Renal cortex interstitium (tissue), 15 donors: ENCODE measurements at places on chromosomes 12 and 14.

- DNase-seq = no peak
Observed at GRCh38 chr14:85057221-85057620, 472.7 kb upstream of the FLRT2 start.

DNA sequence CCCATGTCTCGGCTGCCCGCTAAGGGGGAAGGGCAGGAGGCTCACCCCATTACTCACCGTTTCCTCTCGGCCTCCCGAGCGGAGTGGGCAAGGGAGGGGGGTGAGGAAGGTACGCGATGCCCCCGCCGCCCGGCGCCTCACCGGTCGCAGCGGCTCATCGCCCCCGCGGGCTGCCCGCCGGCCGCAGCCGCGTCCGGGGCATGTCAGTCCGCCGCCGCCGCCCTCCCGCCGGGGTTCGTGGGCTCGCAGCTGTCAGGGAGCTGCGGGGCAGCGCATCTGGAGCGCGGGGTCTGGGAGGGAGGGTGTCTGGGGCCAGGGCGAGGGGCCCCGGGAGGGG is 461 bp downstream of the SLC8A3 start:
- no peak for DNase-seq

DNA sequence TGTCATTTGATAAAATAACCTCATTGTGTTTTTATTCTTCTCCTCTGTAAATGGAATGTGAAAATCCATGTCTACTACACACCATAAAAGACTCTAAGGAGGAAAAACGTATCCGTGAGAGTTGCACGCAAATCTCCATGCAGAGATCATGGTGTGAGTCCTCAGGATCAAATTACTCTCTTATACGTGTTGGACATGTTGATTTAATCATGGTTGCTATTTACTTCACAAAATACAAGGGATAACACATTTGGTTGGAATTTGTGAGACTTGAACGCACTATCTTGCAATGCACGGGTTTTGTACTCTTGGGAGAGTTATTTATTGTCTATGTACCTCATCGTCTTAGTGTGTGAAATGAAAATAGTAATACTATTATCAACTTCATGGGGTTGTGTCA is 128.0 kb upstream of the RASSF8 start:
- DNase-seq = no peak

GRCh38 chr12:14216405-14217294 is 148.8 kb upstream of the ATF7IP start:
- DNase-seq = no peak

DNA sequence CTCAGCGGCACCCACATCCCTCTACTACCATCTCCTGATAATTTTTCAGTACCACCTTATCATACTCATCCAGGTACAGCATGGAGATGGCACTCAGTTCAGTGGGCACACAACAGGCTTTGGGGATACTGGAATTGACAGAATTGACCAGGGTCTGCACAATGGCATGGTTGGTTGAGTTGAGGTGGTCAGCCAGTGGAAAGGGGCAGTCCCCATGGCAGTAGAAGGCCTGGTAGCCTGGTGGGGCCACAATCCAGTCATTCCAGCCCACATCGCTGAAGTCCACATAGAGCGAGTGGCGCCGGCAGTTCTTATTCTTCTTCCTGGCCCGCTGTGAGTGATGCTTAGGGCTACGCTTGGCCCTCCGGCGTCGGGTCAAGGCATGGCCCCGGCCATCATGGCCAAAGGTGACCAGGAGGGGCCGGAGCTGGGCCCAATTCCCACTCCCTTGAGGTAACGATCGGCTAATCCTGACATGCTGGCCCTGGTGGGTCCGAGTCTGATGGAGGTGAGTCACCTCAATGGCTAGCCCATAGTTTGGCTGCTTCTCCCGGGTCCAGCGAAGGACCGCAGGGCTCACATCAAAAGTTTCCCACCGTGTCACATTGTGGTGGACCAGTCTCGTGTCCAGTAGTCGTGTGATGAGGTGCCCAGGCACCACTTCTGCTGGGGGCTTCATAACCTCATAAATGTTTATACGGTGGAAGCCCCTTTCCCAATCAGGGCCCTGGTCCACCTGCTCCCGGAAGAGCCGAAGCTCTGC is 6.4 kb downstream of the BMP4 start:
- no peak for DNase-seq

DNA sequence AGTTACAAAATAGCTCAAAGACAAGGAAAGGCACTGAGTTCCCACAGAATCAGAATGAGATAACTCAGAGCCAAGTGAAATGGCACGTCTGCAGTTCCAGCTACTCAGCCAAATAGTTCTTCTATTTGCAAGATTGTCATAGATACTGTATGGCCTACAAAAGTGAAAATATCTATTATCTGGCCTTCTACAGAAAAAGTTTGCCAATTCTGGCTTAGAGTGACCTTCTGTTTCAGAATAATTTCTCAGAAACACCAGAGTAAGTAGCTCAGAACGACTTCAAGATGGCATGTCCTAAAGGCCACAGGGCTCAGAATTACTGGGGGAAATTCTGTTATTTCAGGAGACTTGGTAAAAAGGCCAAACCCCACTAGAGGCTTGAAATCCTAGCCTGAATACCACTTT is 10.7 kb upstream of the RTRAF start:
- DNase-seq = no peak

DNA sequence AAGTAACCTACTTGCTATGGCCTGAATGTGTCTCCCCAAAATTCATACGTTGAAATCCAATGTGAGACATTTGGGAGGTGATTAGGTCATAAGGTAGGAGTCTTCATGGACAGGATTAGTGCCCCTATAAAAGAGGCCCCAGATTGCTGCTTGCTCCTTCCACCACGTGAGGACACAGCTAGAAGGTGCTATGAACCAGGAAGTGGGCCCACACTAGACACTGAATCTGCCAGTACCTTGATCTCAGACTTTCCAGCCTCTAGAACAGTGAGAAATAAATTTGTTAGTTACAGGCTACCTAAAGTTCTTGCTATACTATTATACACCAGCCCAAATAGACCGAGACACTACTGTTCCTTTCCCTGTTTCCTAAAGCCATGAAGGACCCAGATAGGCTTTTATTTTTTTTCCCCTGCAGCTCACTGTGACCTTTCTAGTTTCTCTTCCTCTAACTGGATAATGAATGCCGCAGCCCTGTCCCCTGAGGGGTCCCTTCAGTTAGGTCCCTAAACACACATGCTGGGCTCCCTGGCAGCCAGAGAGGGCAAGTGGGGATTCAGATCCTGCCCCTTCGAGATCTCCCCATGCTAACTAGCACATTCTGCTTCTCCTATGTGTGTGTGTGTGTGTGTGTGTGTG is 19.3 kb downstream of the SLC25A3 start:
- no peak for DNase-seq

GRCh38 chr14:22531451-22532344 is 57.3 kb downstream of the DAD1 start:
- DNase-seq = no peak

GRCh38 chr12:132940071-132940719 is 15.9 kb downstream of the ZNF605 start:
- DNase-seq = no peak

- DNase-seq = no peak
Observed at GRCh38 chr12:53803194-53803593, 51.4 kb upstream of the CISTR start.

DNA sequence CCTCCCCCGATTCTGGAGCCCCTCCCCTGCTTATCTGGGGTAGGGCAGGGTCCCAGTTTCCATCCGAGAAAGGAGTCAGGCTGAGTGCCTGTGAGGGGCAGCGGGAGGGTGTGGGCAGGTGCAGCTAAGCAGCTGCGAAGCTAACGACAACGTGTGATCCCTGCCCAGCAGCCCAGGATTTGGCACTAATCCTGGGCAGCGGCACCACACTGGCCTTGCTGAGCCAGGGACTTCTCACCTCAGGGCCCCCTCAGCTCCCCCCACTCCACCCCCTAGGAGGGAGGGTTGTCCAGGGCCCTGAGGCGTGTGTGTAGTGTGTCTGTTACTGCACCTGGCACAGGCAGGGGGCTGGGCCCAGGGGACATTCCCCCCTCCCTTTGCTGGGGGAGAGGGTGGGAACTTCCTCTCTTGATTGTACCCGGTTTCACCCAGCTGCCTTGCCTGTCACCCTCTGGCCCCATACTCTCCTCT is 1.8 kb downstream of the SMIM41 start:
- no peak for DNase-seq

GRCh38 chr14:104580961-104581360 is 1.4 kb downstream of the C14orf180 start:
- no peak for DNase-seq

DNA sequence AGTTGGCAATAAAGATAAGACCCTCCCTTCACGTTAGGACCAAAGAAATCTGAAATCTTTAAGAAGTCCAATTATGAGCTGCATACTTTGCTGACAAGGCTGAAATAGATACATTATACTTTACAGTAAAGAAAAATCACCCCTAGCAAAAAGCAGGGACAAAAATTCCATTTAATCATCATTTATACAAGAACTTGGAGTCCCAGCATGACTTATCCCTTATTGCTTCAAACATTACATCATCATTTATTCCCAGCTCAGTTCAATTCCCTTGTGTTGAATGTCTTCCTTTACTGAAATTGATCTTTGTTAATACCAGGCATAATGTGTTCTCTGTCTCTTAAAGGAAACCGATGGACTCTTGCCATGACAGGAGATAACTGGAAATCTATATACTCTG is 449.6 kb upstream of the CCDC196 start:
- no peak for DNase-seq
